Ovary (tissue), 10 donors: ENCODE measurements at places on chromosomes 5 and 9. TPM values are rescaled to one million over a fixed set of nuclear protein-coding genes. Genes with fewer than 3 reads are reported as not detected.

DNA sequence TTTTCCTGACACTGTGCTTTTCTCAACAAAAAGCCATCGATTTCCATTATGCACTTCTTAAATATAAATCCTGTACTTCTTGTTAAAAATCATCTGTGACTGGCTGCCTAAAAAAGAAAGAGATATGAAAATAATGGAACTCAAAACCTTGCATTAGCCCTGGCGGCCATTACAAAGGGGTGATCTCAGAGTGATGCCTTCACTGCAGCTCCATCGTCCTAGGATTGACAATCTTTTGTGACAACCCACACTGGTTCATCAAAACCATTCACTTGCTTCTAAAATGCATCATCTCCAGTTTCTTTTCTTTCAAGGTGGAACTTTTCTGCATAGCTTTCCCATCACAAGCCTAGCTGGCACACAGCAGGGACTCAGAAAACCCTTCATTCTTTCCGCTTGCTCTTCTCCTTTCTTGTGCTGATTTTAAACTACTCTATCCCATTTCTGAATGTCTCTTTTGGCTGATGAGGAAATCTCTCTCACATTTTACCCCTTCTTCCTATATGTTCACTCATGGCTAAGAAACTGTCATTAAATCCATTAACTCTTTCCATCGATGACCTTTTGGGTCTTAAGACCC is 351.9 kb downstream of the GLIS3 start:
- no peak overlapping the region for H3K27ac ChIP-seq
- no peak for DNase-seq
- H3K4me3 ChIP-seq, result no peak overlapping the region
- H3K27me3 ChIP-seq, result no peaks in the 10 kb centered on the region
- H3K4me1 ChIP-seq, result peaks cover 11% of the 10 kb centered on the region

DNA sequence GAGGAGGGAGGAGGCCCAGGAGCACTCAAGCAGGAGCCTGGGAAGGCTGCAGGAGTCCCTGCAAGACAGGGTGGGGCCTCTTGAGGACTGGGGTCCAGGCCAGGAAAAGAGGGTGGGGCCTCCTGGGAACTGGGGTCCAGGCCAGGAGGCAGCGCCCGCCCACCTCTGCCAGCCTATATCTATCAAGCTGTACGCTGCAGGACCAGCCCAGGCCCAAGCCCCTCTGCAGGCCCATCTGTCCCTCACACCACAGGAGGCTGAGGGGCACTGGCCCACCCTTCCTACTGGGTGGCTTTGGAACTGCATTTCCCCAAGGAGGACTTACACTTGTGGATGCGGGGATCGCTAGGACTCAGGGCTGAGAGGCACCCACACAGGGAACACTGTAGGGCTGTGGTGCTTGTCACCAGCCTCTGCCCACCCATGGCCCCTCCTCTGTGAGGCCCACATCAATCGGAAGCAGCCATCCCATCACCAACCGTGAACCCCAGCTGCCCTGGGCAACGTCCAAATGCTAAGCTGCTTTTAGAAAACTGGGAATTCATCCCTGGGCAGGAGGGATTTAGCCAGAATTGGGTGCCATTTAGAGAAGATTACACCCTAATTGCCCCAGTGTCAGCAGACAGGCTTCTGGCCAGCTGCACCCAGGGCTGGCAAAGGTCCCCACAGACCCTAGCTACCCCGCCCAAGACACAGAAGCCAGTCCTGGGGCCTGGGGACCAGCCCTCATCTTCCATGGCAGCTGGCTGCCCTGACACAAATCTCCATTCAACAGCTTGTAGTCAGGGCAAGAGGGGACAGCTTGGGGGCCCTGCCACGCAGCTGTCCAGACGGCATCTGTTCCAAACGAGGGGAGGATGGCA is 15.3 kb downstream of the BICD2 start:
- no peak overlapping the region for H3K27ac ChIP-seq
- no peak for DNase-seq
- no peaks in the 10 kb centered on the region for H3K27me3 ChIP-seq
- H3K4me3 ChIP-seq, result no peak overlapping the region

- H3K27me3 ChIP-seq, result no peaks in the 10 kb centered on the region
- no peak for DNase-seq
- no peak overlapping the region for H3K27ac ChIP-seq
- H3K4me1 ChIP-seq, result peaks cover 2% of the 10 kb centered on the region
These were observed 22.3 kb downstream of the TRIM7 start for GRCh38 chr5:181182651-181183050.

- no peak overlapping the region for H3K27ac ChIP-seq
- no peaks in the 10 kb centered on the region for H3K36me3 ChIP-seq
- no peaks in the 10 kb centered on the region for H3K27me3 ChIP-seq
- H3K4me3 ChIP-seq, result no peak overlapping the region
- no peak for DNase-seq
These were observed 27.0 kb upstream of the SLC22A5 start for GRCh38 chr5:132342291-132343180.

DNA sequence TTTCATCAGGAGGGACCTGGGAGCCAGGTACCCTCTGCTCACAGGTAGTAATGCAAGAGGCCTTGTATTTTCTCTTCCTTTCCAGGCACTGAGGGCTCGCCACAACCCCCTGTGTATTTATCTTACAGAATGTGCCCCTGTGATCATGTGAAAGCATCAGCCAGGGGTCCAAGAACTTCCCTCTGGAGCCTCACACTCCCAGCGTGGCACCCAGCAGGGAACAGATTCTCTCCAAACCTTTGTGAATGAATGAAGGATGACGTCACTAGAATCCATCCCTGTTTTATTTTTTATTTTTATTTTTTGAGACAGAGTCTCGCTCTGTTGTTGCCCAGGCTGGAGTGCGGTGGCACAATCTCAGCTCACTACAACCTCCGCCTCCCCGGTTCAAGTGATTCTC is 107.3 kb upstream of the IER5L start:
- no peaks in the 10 kb centered on the region for H3K36me3 ChIP-seq
- H3K27ac ChIP-seq, result no peak overlapping the region
- H3K27me3 ChIP-seq, result no peaks in the 10 kb centered on the region
- H3K4me3 ChIP-seq, result no peak overlapping the region
- H3K4me1 ChIP-seq, result peaks cover 5% of the 10 kb centered on the region

- H3K4me1 ChIP-seq, result no peaks in the 10 kb centered on the region
- no peak overlapping the region for H3K4me3 ChIP-seq
- DNase-seq, result peak; percentile 31
- no peak overlapping the region for H3K27ac ChIP-seq
- H3K36me3 ChIP-seq, result no peaks in the 10 kb centered on the region
These were observed 75.3 kb upstream of the PJA2 start for GRCh38 chr5:109485030-109485429.

GRCh38 chr9:73215249-73215648 is 63.6 kb downstream of the ANXA1 start:
- H3K36me3 ChIP-seq, result no peaks in the 10 kb centered on the region
- no peaks in the 10 kb centered on the region for H3K4me1 ChIP-seq
- H3K27me3 ChIP-seq, result no peaks in the 10 kb centered on the region
- no peak for DNase-seq
- H3K27ac ChIP-seq, result no peak overlapping the region
- H3K4me3 ChIP-seq, result no peak overlapping the region

DNA sequence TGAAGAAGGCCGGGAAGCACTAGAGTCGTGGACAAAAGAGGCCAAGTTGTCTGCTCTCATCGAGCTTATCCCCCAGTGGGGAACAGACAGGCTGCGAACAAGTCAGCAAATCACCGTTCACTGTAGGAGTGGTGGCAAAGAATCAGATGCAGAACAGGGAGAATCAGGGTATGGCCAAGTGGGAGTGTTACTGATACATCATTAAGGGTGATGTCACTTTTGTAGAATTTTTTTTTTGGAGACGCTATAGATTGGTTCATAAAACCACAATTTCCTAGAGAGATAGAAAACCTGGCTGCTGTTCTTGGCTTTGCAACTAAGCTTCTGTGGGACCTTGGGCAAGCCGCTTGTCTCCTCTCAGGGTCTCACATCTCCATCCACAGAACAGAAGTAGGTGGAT is 21.3 kb downstream of the SPRY4 start:
- H3K27ac ChIP-seq, result no peak overlapping the region
- DNase-seq, result no peak
- H3K27me3 ChIP-seq, result no peaks in the 10 kb centered on the region
- no peak overlapping the region for H3K4me3 ChIP-seq

- H3K27ac ChIP-seq, result no peak overlapping the region
- H3K4me3 ChIP-seq, result no peak overlapping the region
- no peak for DNase-seq
These were observed 38.1 kb downstream of the INSYN2B start for GRCh38 chr5:169942181-169942580.

GRCh38 chr9:19799784-19800183 is 10.9 kb upstream of the SLC24A2 start:
- no peak overlapping the region for H3K4me3 ChIP-seq
- no peaks in the 10 kb centered on the region for H3K36me3 ChIP-seq
- H3K27me3 ChIP-seq, result no peaks in the 10 kb centered on the region
- no peak overlapping the region for H3K27ac ChIP-seq
- no peak for DNase-seq
- no peaks in the 10 kb centered on the region for H3K4me1 ChIP-seq

DNA sequence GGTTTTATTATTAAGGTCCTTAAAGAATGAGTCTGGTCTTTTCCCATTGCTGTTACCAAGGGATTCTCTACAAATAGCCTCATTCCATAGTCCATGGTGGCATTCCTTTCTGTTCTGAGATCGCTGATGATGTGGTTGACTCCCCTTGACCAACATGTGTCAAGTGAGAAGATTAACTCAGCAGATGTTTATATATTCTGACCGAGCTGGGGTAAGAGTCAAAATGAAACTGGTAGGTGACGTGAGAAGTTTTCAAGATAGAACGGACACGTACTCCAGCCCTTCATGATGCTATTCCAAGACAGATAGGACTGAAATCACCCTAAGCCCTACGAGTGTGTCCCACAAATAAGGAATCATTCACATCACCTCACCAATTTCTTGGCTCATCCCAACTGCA is 155.5 kb upstream of the WWC1 start:
- no peak overlapping the region for H3K4me3 ChIP-seq
- H3K36me3 ChIP-seq, result no peaks in the 10 kb centered on the region
- H3K4me1 ChIP-seq, result no peaks in the 10 kb centered on the region
- no peaks in the 10 kb centered on the region for H3K27me3 ChIP-seq

GRCh38 chr9:111020594-111020993 is 17.7 kb downstream of the LPAR1 start:
- no peak overlapping the region for H3K27ac ChIP-seq
- no peaks in the 10 kb centered on the region for H3K36me3 ChIP-seq
- H3K27me3 ChIP-seq, result no peaks in the 10 kb centered on the region
- no peak overlapping the region for H3K4me3 ChIP-seq
- H3K4me1 ChIP-seq, result peaks cover 9% of the 10 kb centered on the region

- H3K27me3 ChIP-seq, result no peaks in the 10 kb centered on the region
- no peak for DNase-seq
- no peaks in the 10 kb centered on the region for H3K4me1 ChIP-seq
- H3K36me3 ChIP-seq, result no peaks in the 10 kb centered on the region
- H3K27ac ChIP-seq, result no peak overlapping the region
These were observed 68.2 kb downstream of the DOCK2 start for GRCh38 chr5:169705322-169705721.

DNA sequence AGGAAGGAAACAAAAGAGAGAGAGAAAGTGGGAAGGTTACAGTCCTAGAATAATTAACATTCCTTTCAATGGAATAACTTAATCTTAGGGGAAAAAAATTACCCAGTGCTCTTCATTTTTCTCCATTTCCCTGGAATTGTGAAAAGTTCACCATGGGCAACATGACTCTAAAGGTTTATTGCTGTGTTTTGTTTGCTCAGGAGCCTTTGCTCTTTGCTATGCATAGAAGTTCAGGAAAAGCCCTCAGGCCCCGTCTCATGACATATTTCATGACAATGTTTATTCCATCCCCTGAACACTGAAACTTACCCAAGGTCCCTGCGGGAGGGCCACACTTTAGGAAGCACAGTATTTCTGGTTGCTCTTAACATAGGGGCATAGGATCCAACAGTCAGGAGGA is 9.8 kb upstream of the CTSL start:
- no peak overlapping the region for H3K27ac ChIP-seq
- no peaks in the 10 kb centered on the region for H3K36me3 ChIP-seq
- no peak overlapping the region for H3K4me3 ChIP-seq
- no peaks in the 10 kb centered on the region for H3K27me3 ChIP-seq
- H3K4me1 ChIP-seq, result peaks cover 16% of the 10 kb centered on the region

DNA sequence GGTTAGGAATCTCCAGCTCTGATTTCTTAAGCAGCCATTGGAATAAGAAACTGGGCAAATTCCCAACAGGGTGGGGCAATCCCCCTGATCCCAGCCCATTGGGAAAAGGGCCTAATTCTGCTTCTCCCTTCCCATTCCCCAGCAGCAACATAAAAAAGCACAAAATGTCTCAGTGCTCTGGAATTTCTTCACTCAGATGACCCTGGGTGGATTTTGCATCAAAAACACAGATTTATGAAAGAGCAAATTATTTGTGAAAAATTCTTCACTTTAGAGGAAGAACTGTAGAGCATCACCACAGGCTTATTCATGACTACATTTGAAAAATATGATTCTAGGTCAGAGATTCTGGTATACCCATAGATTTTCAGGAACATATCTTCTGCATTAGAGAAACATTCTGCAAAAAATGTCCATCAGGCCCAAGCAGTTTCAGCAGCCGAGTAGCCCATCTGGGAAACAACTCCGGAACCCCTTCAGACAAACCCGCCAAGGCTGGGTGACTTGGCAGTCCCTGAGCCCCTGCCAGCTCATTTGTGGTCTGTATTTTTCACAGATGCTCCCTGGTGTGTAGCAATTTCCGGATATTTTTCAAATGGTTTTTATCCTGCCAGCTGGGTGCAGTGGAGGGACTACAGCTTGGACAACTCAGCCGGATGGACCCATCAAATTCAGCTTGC is 102.1 kb upstream of the RANBP3L start:
- H3K27ac ChIP-seq, result peak overlapping the region; percentile 8
- peak; percentile 78 for DNase-seq
- H3K4me3 ChIP-seq, result no peak overlapping the region
- no peaks in the 10 kb centered on the region for H3K27me3 ChIP-seq
- peaks cover 4% of the 10 kb centered on the region for H3K4me1 ChIP-seq
- H3K36me3 ChIP-seq, result no peaks in the 10 kb centered on the region

DNA sequence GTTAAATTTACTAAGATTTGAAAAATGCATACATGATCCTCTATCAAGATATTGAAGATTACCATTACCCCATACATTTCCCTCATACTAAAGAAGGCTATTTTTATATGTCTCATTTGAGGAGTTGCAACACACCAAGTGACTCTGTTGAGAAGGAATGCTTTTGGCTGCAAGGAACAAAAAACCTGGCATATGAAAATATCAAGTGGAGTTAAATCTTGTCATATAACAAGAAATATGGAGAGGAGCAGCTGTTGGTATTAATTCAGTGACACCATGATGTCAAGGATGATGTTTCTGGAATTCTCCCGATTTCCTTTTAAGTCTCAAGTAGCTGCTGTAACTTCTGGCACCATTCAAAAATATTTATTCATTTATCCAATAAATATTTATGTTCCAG is 193.8 kb downstream of the CSNK1G3 start:
- no peaks in the 10 kb centered on the region for H3K36me3 ChIP-seq
- H3K27ac ChIP-seq, result no peak overlapping the region
- H3K27me3 ChIP-seq, result no peaks in the 10 kb centered on the region
- peaks cover 6% of the 10 kb centered on the region for H3K4me1 ChIP-seq
- no peak for DNase-seq
- H3K4me3 ChIP-seq, result no peak overlapping the region

CDO1 gene
- polyA plus RNA-seq, result 27.3 TPM

SPINK4 gene
- polyA plus RNA-seq, result not detected

MEGF10 gene
- 1.2 TPM for polyA plus RNA-seq

GAS1 gene
- 30.9 TPM for polyA plus RNA-seq

TNFSF15 gene
- polyA plus RNA-seq, result 0.53 TPM

DIPK1B gene
- 15.0 TPM for polyA plus RNA-seq

RASGEF1C gene
- polyA plus RNA-seq, result 0.13 TPM

STPG3 gene
- not detected for polyA plus RNA-seq

LEAP2 gene
- polyA plus RNA-seq, result 1.3 TPM

ADCY2 gene
- 5.3 TPM for polyA plus RNA-seq

TMEM252 gene
- polyA plus RNA-seq, result not detected

IFNA21 gene
- polyA plus RNA-seq, result not detected
